ENCODE measurements at places on chromosomes 6 and 20.

GRCh38 chr20:4090756-4091489 is 75.6 kb upstream of the RNF24 start:
- DNase-seq = no peak

DNA sequence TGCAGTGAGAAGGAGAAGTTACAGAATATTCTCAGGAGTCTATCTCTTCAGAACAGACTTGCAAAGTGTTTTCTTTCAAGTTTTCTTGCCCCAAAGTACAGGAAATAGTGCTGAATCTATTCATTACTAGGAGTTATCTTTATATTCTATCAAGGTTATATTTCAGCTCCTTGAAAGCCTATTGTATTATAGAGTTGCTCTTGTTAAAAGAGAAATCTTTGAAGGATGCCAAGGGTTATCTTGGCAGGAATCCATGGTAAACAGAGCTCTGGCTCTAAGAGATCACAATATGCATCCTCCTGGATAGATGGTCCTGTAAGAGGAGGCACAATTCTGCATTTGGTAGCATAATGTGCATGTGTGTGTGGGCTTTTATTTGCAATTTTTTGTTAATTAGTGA is 21.2 kb upstream of the SNRPB2 start:
- peak; percentile 66 for DNase-seq

DNA sequence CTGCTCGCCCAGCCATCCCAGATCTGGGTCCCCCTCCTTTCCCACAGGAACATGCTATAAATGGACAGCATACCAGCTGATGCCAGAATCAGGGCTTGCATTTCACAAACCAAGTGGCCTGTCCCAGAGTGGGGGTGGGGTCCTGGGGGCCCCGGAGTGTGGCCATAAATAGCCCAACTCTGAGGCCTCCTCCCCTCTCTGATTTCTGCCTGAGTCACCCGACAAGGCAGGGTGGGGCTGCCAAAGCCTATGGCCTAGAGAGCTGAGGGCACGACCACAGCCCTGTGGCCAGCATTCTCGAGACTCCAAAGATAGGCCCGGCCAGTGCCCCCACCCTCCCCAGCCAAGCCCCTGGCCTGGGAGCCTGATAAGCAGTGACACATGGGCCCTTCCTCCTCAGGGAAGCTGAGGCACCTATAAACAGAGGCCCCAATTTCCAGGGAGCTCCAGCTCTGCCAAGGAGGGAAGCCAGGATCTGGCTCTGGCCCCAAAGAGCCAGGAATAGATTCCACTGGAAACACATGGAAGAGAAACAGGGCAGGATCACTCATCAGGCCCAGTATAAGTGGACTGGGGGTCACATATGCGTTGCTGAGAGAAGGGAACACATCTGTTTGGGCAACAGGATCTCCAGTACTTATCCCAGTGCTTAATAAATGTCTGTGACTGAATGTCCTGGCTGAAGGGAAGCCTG is 20.3 kb downstream of the SNTA1 start:
- no peak for DNase-seq

DNA sequence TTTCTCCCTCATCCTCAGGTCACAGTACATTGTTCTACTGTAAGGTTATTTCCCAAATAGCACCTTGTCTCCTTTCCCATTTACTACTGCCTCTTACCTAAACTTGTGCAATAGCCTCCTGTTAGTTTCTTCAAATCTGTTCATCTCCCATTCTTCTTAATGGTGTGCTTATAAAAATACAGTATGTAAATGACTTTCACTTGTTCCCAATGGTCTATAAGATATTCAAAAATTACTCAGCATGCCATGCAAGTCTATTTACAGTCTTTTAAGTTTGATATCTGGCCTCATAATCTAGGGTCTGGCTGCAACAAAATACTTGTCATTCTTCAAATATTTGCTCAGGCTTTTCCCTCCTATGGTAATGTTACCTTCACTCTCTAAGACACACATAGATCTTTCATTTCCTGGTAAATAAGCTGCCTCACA is 31.5 kb upstream of the RHAG start:
- no peak for DNase-seq

DNA sequence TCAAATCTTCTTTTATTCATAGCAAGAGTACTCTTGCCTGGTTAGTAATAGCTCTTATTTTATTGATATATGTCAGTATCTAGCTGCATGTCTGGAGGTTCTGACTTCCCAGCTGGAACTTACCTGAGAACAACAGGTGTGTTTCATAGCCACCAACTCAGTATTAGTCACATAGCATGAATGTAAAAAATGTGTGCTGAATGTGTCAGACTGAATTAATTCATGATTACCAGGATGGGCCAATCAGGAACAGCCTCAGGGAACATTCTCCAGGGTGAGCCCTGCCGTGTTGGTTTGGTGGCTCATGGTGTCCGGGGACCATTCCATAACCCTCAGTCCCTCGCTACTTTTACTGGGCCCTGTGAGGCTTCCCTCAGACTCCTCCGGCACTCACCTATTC is 99.7 kb downstream of the TULP4 start:
- no peak for DNase-seq

- no peak for DNase-seq
These were observed 58.2 kb upstream of the IL20RA start for GRCh38 chr6:137102851-137103492.

DNA sequence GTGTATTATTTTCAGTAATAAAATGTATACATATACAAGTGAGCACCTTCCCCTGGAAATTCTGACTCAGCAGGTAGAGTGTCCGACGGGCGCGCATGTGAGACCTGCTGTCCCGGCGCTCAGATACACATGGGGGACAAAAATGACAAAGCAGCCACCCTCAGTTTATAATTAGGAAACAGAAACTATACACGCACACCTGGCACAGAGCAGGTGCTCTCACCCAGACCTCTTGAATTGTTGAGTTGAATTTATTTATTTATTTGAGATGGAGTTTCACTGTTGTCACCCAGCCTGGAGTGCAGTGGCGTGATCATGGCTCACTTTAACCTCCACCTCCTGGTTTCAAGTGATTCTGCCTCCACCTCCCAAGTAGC is 180.4 kb downstream of the ZDHHC14 start:
- peak; percentile 87 for DNase-seq

DNA sequence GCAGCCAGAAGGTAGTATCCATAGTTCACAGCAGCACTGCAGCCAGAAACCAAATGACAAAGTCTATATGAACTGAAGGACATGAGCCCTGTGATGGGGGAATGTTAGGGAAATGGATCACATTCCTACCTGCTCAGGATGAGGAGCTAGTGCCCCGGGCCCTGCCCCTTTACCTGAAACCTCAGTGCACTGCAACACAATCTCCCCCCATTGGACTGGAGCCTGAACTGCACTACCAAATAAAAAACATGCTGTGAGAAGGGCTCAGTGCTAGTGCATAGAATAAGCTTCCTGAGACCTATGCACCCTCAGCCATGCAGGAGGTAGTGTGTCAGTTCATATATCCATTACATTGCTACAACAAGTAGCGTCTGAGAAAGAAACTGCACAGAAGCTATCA is 477.8 kb downstream of the HACE1 start:
- DNase-seq = no peak

DNA sequence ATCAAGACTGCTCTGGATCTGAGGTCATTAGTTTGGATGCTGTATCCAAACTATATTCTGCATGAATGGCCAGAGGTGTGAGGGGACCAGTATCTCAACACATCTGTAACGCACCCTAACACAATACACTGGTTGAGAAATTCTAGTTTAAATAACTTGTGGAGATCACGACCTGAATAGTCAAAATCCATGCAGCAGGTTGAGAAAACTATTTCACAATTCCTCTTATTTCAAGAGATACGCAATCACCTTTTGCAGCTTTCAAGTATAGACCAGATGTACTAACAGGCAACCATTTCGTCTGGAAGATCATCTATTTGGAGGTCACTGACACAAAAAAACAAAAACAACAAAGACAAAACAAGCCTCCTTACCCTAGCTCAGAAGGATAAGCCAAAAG is 11.1 kb downstream of the CSNK2A1 start:
- no peak for DNase-seq

DNA sequence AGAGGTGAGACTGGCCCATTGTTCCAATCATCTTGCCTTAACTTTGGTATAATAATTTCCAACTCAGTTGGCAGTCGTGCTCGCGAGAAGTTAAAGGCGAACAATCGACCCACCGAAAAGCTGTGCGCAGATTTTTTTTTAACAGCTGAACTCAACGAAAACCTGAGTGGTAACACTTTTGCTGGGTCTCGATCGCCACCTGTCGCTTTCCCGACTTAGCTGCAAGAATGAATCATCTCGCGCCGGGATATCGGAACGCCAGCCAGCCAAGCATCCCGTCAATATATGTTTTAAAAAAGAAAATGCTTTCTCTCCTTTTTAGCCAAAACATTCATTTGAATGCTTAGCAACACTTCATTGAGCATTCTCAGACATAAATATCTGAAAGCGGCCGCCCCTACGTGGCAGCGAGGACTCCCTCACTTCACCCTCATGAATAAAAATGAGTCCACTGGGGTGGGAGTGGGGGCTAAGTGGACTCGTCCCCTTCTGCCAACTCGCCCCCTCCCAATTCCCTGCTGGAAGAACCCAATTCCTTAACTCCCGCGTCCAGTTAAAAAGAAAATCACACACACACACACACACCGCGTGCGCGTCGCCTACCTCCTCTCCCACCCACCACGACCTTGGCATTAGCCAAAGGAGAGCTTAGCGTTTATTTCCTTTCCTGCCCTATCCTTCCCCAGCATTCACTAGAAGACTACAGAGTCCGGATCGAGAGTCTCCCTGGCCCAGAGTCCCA is 1.5 kb downstream of the COL12A1 start:
- peak; percentile 69 for DNase-seq

GRCh38 chr20:59120919-59121318 is 42.7 kb upstream of the ZNF831 start:
- DNase-seq = no peak

- DNase-seq = no peak
These were observed 34.6 kb upstream of the PTGIS start for GRCh38 chr20:49602345-49603208.

DNA sequence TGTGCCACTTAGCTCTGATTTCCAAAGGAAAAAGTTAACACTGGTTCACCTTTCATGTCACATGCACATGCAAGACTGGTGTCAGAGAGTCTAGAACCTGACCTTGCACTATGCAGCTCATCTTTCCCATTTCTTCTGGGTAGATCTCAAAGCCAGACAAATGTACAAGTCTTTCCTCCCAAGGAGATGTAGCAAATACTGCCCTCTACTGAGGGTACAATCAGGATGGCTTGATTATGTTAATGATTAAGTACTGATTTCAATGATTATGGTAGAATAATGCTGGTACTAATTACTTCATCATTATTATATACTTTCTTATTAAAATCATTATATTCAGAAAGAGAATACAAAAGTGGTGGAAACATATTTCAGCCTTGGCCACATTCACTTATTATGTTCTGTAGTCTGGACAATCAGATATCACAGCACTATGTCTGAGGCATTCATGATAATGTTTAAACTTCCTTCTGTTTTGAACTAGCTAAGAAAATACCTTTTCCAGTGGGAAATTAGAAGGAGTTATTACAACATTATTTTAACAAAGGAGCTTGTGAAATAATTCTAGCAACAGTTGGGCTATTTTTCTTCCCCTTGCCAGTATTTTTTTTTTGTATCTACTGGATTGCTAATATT is 68.5 kb upstream of the FOXO3 start:
- peak; percentile 21 for DNase-seq

DNA sequence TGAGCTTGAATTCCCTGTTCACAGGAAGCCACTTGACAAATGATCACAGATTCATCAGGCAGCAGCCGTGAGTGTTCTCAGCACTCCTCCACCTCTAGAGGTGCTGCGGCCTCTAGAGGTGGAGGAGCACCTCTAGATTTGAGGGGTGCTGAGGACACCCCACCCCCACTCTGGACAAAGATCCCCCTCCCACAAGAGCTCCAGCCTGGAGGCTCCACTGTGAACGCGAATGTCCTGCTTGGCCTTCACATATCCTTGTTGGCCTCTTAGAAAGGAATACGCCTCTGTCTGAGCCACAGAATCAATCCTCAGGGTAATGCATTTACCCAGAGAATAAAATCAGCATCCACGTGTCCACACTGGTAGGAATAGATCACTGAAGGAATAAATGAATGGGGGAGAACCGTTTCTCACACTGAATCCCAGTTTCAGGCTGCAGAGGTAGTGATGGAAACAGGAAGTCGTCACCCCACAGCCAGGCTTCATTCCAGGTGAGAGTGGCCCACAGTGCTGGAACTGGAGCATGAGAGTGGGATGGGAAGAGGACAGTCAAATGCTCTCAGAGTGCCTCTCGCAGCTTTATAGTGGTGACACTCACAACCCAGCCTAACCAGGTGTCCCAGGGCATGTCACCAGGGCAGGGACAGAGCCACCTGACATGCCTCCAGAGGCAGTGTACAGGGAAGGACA is 16.6 kb downstream of the NPEPL1 start:
- no peak for DNase-seq

DNA sequence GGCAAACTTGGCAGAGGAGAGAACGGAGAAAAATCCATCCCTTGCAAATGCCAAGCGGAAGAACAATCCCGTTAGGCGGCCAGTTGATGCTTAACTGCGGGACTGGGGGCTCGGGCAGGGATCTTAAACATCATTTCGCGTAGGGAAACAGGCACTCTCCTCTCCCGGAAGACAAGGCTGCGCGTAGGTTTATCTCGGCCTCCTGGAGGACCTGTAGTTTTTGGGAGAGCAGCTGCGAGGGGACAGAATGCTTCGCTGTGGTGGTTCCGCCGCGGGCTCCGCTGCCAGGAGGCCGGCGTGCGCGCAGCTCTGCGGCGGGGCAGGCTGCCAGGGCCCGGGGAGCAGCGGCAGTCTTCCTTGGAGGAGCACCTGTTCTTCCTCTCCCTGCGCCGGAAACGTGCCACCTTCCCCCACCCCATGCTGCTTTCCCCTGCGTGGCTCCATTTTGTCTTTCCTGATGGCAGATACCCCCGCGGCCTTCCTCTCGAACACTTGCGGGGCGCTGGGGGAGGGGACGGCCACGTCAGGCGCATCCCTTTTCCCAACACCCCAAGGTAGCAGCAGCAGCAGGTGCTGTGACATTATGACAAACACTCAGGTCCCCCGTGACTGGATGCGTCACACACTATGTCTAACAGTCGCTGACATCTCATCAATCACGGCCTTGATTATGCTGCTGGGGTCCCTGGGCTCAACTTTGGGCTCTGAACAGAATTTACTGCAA is 230.7 kb upstream of the BTBD3 start:
- no peak for DNase-seq

DNA sequence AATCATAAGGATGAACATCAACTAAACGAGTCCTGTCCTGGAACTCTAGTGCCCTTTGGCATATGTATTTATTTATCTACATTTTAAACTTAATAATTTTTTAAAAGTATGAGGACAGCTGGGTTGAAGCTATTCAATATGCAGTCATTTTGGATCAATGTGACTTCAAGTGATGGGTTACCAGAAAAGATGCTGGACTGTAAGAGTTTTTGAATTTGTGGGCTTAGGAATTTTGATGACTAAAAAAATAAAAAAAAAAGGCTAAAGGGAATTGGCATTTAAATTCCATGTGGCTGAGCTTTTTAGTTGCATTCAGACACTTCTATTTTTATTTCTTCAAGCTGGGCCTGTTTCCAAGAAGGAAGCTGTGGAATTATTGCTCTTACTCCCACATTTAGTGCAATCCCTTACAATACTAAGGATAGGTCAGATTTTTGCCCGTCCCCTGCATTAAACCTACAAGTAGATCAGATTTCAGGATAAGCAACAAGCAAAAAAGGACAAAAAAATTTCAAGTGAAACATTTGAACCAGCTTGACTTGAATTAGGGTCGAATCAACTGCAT is 704.2 kb upstream of the CITED2 start:
- no peak for DNase-seq

- DNase-seq = no peak
These were observed 216.5 kb upstream of the FLRT3 start for GRCh38 chr20:14553774-14554534.
